ENCODE measurements at places on chromosomes 1 and 21.

GRCh38 chr1:8481650-8482380 is 163.9 kb downstream of the SLC45A1 start:
- no peaks in the 10 kb centered on the region for H3K27me3 ChIP-seq
- DNase-seq = no peak
- H3K4me3 ChIP-seq = no peak overlapping the region
- no peaks in the 10 kb centered on the region for H3K4me1 ChIP-seq
- H3K27ac ChIP-seq = no peak overlapping the region

- H3K27me3 ChIP-seq = no peaks in the 10 kb centered on the region
- no peak overlapping the region for H3K4me3 ChIP-seq
- no peak for DNase-seq
- no peaks in the 10 kb centered on the region for H3K4me1 ChIP-seq
- H3K36me3 ChIP-seq = peaks cover 52% of the 10 kb centered on the region
Measured at GRCh38 chr1:243818978-243819377, 31.1 kb downstream of the AKT3 start.

- H3K4me3 ChIP-seq = no peak overlapping the region
- H3K4me1 ChIP-seq = no peaks in the 10 kb centered on the region
- DNase-seq = no peak
- no peaks in the 10 kb centered on the region for H3K36me3 ChIP-seq
Measured at GRCh38 chr1:7721940-7722669, 49.0 kb upstream of the VAMP3 start.

DNA sequence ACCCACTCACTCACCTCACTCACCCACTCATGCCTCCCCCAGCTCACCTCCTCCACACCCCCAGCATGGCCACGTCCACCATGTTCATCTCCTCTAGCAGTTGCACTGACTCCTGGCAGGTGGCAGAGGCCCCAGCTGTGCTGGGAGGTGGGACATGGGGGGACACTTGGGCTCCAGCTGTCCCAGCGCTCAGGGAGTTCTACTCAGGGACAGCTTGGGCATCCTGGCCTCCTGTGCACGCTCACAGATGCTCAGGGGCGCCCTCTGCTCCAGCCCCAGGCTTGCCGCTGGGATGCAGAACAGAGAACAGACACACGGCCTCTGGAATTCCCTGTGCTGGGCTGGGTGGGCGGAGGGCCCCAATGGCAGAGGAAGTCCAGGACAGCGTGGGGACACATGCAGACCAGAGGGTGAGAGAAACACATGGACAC is 5.2 kb downstream of the KRTAP10-8 start:
- H3K27me3 ChIP-seq = no peaks in the 10 kb centered on the region
- no peak overlapping the region for H3K27ac ChIP-seq
- peaks cover 22% of the 10 kb centered on the region for H3K36me3 ChIP-seq
- no peaks in the 10 kb centered on the region for H3K4me1 ChIP-seq

DNA sequence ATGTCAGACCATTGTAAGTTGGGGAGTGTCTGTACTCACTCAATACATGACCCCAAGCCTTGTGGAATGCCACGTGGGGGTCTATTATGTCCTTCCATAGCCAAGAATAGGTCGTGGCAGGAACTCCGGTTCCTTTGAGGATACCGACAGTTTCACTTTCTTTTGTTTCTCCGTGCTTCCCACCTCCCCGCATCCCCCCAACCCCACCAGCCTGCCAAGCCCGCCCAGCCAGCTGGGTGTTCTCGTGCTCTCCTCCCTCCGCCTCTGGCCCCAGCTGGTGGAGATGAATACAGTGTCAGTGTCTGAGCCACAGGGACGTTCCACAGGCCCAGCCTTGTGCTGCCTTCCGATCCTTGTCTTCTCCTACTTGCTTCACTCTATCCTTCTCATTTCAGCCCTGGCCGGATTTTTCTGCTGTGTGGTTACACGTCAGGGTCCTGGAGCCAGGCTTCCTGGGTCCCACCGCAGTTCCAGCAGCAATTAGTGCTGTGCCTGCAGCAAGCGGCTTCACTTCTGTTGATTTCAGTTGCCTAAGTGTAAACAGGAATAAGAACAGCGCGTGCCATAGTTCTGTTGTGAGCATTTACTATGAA is 4.1 kb upstream of the AGTRAP start:
- peak; percentile 62 for DNase-seq
- no peaks in the 10 kb centered on the region for H3K27me3 ChIP-seq
- no peaks in the 10 kb centered on the region for H3K36me3 ChIP-seq
- no peak overlapping the region for H3K27ac ChIP-seq
- H3K4me3 ChIP-seq = no peak overlapping the region

GRCh38 chr1:94858276-94858675 is 38.1 kb downstream of the SLC44A3 start:
- no peak overlapping the region for H3K4me3 ChIP-seq
- H3K4me1 ChIP-seq = peaks cover 7% of the 10 kb centered on the region
- no peaks in the 10 kb centered on the region for H3K36me3 ChIP-seq
- H3K27me3 ChIP-seq = no peaks in the 10 kb centered on the region
- no peak overlapping the region for H3K27ac ChIP-seq

DNA sequence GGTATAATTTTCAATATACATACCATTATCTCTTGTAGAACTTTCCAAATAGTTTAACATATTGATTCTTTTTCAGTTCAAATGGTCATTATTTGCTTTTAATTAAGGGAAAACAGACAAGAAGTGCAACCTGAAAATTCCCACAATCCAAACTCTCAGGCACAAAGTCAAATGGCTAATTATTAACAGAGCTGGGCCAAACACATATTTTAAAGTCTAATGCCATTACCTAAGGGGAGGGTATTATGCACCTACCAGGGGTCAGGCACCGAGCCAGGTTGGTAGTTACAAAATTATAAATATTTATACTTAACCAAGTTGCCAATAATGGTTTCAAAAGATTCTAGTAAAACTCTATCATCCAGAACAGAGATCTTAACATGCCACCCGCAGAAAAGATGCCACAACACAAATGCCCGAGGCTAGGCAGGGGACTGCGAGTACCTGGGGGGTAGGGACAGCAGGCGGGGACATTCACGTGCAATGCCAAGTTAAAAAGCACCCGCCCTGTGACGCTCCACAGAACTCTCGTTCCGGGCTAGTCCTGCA is 15.0 kb downstream of the LBR start:
- peaks cover 24% of the 10 kb centered on the region for H3K36me3 ChIP-seq
- H3K27me3 ChIP-seq = no peaks in the 10 kb centered on the region
- no peak overlapping the region for H3K27ac ChIP-seq
- no peak overlapping the region for H3K4me3 ChIP-seq
- no peaks in the 10 kb centered on the region for H3K4me1 ChIP-seq
- no peak for DNase-seq

DNA sequence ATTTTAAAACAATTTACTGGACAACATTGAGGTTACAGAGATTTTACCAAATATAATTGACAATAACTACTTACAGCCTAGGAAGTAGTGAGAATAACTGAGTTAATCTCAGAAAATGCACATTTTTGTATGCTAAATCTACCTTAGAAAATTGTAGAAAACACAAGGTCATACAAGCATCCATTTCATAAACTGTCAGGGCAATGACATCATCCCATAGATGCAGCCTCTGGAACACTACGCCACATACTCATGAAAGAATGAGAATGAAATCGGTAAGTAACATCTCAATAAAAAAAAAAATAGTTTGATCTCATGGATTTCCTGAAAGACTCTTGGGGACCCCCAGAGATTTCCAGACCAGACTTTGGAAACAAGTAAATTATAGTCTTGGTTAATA is 28.9 kb upstream of the BARHL2 start:
- H3K36me3 ChIP-seq = no peaks in the 10 kb centered on the region
- no peak for DNase-seq
- H3K27me3 ChIP-seq = no peaks in the 10 kb centered on the region

GRCh38 chr1:82646888-82647287 is 846.2 kb downstream of the ADGRL2 start:
- H3K4me3 ChIP-seq = no peak overlapping the region
- H3K27me3 ChIP-seq = no peaks in the 10 kb centered on the region
- no peak for DNase-seq
- no peaks in the 10 kb centered on the region for H3K4me1 ChIP-seq

GRCh38 chr1:219566951-219567947 is 45.7 kb downstream of the ZC3H11B start:
- H3K27me3 ChIP-seq = no peaks in the 10 kb centered on the region
- H3K4me1 ChIP-seq = no peaks in the 10 kb centered on the region
- DNase-seq = no peak
- H3K4me3 ChIP-seq = no peak overlapping the region

GRCh38 chr1:203197625-203198024 is 11.1 kb upstream of the CHI3L1 start:
- no peak for DNase-seq
- H3K27ac ChIP-seq = no peak overlapping the region
- no peaks in the 10 kb centered on the region for H3K36me3 ChIP-seq
- H3K4me1 ChIP-seq = no peaks in the 10 kb centered on the region
- H3K27me3 ChIP-seq = no peaks in the 10 kb centered on the region

GRCh38 chr21:14879458-14879857 is 185.3 kb downstream of the NRIP1 start:
- no peak overlapping the region for H3K4me3 ChIP-seq
- H3K27ac ChIP-seq = no peak overlapping the region
- H3K27me3 ChIP-seq = no peaks in the 10 kb centered on the region
- DNase-seq = no peak
- H3K36me3 ChIP-seq = no peaks in the 10 kb centered on the region
- no peaks in the 10 kb centered on the region for H3K4me1 ChIP-seq

GRCh38 chr1:18534810-18535205 is 54.1 kb downstream of the KLHDC7A start:
- H3K27ac ChIP-seq = no peak overlapping the region
- H3K36me3 ChIP-seq = no peaks in the 10 kb centered on the region
- H3K4me3 ChIP-seq = no peak overlapping the region
- DNase-seq = peak; percentile 9
- no peaks in the 10 kb centered on the region for H3K27me3 ChIP-seq

- H3K4me1 ChIP-seq = no peaks in the 10 kb centered on the region
- H3K27ac ChIP-seq = no peak overlapping the region
- H3K27me3 ChIP-seq = no peaks in the 10 kb centered on the region
Measured at GRCh38 chr1:17233675-17234320, 15.1 kb upstream of the PADI3 start.

DNA sequence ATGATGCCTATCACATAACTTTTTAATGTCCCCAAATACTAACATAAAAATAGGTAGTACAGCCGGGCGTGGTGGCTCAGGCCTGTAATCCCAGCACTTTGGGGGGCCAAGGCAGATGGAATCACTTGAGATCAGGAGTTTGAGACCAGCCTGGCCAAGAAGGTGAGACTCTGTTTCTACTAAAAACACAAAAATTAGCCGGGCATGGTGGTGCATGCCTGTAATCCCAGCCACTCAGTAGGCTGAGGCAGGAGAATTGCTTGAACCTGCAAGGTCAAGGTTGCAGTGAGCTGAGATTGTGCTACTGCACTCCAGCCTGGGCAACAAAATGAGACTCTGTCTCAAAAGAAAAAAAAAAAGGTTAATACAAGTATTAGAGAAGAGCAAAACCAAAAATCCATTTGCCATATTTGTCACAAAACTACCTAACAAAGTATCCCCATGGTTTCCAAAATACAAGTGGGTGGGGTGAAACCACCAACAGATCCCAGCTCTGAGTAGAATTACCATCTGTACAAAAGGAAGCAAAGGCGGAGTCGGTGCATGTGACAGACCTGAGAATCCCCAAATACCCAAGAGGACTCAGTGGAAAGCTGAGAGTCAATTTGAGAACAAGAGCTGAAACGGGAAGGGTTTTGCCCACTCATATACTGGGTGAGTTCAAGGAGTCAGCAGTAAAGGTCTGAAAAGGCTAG is 113.2 kb downstream of the TOMM20 start:
- no peaks in the 10 kb centered on the region for H3K4me1 ChIP-seq
- no peak for DNase-seq
- H3K27me3 ChIP-seq = no peaks in the 10 kb centered on the region
- H3K27ac ChIP-seq = no peak overlapping the region

DNA sequence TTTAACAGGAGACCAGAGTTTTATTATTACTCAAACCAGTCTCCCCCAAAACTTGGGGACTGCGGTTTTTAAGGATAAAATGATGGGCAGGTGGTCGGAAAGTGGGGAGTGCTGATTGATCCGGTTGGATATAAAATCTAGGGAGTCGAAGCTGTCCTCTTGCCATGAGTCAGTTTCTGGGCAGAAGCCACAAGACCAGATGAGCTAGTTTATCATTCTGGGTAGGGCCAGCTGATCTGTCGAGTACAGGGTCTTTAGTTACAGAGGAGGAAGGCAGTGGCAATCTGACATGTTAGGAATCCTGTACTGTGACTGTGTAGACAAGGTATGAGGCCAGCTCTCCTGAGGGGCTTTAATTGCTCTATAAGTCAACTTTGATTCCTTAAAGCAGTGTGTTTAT is 22.9 kb upstream of the FOXE3 start:
- no peak overlapping the region for H3K27ac ChIP-seq
- H3K4me1 ChIP-seq = no peaks in the 10 kb centered on the region
- no peaks in the 10 kb centered on the region for H3K36me3 ChIP-seq

GRCh38 chr1:105462308-105462707 is 1594.2 kb upstream of the PRMT6 start:
- no peak overlapping the region for H3K4me3 ChIP-seq
- no peak overlapping the region for H3K27ac ChIP-seq
- H3K36me3 ChIP-seq = no peaks in the 10 kb centered on the region
- no peak for DNase-seq
- no peaks in the 10 kb centered on the region for H3K4me1 ChIP-seq
- H3K27me3 ChIP-seq = no peaks in the 10 kb centered on the region

- H3K4me3 ChIP-seq = no peak overlapping the region
- no peaks in the 10 kb centered on the region for H3K4me1 ChIP-seq
- peaks cover 47% of the 10 kb centered on the region for H3K36me3 ChIP-seq
- H3K27me3 ChIP-seq = no peaks in the 10 kb centered on the region
- H3K27ac ChIP-seq = no peak overlapping the region
Measured at GRCh38 chr1:32623775-32624174, 26.6 kb downstream of the ZBTB8OS start.

DNA sequence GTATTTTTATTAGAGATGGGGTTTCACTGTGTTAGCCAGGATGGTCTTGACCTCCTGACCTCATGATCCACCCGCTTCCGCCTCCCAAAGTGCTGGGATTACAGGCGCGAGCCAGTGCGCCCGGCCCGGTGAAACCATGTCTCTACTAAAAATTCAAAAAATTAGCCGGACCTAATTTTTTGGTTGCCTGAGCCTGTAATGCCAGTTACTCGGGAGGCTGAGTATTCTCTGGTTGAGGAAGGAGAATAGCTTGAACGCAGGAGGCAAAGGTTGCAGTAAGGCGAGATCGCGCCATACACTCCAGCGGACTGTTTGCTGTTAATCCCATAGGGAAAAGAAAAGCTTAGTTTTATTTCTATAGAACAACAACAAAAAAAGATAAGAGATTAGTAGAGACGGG is 29.9 kb upstream of the HJV start:
- DNase-seq = no peak
- peak overlapping the region; percentile 80 for H3K4me3 ChIP-seq
- no peaks in the 10 kb centered on the region for H3K4me1 ChIP-seq
- no peaks in the 10 kb centered on the region for H3K36me3 ChIP-seq
- no peaks in the 10 kb centered on the region for H3K27me3 ChIP-seq

All from H9 (cell line).